GM23248 (cell line): ENCODE measurements at places on chromosomes 11 and 22.

DNA sequence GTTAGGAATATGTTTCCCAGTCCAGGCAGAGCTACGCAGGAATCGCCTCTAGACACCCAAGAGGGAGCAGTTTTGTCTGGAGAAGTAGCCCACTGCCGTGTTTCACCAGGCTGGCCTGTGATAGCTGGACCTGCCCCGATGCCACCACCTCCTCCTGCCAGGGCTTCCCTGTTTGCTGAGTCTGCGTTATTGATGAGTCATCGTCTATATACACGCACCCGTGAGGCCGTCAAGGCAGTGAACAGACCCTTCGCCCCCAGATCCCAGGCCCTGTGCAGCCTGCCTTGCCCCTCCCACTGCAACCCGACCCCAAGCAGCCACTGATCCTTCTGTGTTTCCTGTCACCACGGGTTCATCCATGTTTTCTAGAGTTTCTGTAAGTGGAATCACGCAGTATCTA lies 141.9 kb downstream of the IGLL1 start:
- no peaks in the 10 kb centered on the region for H3K4me1 ChIP-seq
- no peaks in the 10 kb centered on the region for H3K27me3 ChIP-seq
- no peak for DNase-seq

GRCh38 chr11:87187076-87187475 lies 149.3 kb downstream of the TMEM135 start:
- no peak for DNase-seq
- H3K4me1 ChIP-seq, result no peaks in the 10 kb centered on the region
- H3K27me3 ChIP-seq, result no peaks in the 10 kb centered on the region
- no peaks in the 10 kb centered on the region for H3K36me3 ChIP-seq

GRCh38 chr11:105781807-105782206 lies 171.9 kb downstream of the GRIA4 start:
- no peaks in the 10 kb centered on the region for H3K4me1 ChIP-seq
- H3K27ac ChIP-seq, result no peak overlapping the region
- no peak overlapping the region for H3K4me3 ChIP-seq
- DNase-seq, result no peak

DNA sequence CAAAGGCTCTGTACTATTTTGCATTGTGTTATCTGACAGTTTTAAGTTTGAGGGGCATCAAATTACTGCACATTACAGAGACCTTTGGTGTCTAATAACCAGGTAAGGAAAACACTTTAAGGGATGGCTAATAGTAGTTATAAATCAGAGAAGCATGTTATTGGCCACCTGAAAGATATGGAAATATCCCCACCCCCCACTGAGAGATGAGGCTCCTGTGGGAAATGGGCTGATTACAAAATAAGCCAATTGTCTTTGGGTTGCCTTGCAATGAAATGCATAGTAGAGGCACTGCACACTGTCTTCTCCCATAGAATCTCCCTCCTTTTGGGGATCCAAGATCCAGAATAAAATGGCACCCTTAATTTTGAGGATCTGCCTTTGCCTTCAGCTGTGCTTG lies 91.0 kb downstream of the IGLL5 start:
- no peak overlapping the region for H3K4me3 ChIP-seq
- DNase-seq, result no peak
- no peaks in the 10 kb centered on the region for H3K4me1 ChIP-seq
- H3K27me3 ChIP-seq, result no peaks in the 10 kb centered on the region
- no peak overlapping the region for H3K27ac ChIP-seq

DNA sequence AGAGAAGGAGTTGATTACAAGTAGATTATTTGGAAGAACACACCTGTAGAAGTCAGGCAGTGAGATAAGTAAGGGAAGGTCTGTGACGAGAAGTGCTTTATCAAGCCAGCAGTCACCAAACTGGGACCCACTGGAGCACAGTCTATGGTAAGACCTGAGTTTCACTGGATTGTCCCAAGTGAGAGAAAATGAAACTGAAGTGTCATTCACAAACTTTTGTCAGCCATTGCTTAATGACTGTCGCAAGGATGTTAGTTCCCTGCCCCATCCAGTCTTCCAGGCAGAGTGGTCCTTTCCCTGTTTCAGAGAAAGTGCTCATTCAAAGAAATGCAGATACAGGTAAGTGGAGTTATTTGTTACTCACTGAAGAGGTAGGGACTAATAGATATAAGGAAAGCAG lies 728.0 kb upstream of the TENM4 start:
- no peaks in the 10 kb centered on the region for H3K36me3 ChIP-seq
- H3K4me3 ChIP-seq, result no peak overlapping the region
- H3K27ac ChIP-seq, result no peak overlapping the region
- DNase-seq, result no peak
- no peaks in the 10 kb centered on the region for H3K27me3 ChIP-seq
- H3K4me1 ChIP-seq, result no peaks in the 10 kb centered on the region
